ENCODE measurements at places on chromosomes 1 and 21.

DNA sequence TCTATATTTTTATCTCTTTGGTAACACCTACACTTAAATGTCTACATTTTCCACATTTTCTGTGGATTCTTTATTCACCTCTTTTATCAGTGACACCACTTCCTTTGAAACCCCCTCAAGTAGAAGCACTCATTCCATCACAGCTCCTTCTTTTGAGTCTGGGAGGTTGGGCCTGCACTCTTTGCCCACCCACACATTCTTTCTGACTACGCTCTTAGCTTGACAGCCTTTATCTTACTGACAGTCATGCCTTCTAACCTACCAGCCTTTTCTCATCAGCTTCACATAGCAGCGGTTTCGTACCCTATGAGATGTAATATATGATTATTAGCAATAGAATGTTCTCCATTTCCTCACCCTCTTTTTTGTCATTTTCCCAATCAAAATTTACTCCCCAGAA, 151.9 kb downstream of the TNFSF18 start:
- peak; percentile 51 for DNase-seq

DNA sequence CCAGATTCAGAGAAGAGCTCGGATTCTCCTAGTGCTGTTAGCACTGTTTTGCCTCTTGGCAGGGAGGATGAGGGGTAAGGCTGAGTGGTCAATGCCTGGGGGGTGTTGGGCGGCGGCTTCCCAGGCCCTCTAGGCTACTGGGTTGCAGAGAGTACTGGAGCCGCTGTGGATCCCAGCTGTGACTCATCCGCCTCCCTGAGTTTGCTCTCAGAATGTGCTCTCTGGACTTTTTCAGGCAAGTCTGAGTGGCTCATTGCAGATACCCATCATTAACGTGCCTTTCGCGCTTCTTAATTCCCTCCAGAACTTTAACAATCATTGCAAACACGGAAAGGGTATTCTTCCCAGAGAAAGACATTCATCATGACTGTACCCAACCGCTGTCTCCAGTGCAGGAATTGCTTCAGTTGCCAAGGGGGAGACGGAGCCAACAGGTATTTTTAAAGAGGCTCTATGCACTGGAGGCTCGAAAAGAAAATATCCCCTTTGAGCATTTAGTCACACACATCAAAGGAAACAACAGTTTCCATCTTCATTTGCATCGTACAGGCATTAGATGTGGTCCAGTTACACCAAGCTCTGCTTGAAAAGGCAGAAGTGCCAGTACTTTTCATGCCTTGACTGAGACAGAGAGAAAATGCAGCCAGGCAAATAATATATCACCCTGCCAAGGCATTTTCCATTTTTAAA, 14.4 kb upstream of the CAMTA1 start:
- peak; percentile 39 for DNase-seq

GRCh38 chr1:223531742-223532341, 133.7 kb downstream of the CAPN8 start:
- peak; percentile 41 for DNase-seq

GRCh38 chr1:21663248-21663950, 5.8 kb downstream of the RAP1GAP start:
- no peak for DNase-seq

- peak; percentile 30 for DNase-seq
Observed at GRCh38 chr1:33098371-33098770, 17.4 kb downstream of the AZIN2 start.

GRCh38 chr1:162993846-162994245, 75.3 kb upstream of the RGS4 start:
- DNase-seq: no peak

DNA sequence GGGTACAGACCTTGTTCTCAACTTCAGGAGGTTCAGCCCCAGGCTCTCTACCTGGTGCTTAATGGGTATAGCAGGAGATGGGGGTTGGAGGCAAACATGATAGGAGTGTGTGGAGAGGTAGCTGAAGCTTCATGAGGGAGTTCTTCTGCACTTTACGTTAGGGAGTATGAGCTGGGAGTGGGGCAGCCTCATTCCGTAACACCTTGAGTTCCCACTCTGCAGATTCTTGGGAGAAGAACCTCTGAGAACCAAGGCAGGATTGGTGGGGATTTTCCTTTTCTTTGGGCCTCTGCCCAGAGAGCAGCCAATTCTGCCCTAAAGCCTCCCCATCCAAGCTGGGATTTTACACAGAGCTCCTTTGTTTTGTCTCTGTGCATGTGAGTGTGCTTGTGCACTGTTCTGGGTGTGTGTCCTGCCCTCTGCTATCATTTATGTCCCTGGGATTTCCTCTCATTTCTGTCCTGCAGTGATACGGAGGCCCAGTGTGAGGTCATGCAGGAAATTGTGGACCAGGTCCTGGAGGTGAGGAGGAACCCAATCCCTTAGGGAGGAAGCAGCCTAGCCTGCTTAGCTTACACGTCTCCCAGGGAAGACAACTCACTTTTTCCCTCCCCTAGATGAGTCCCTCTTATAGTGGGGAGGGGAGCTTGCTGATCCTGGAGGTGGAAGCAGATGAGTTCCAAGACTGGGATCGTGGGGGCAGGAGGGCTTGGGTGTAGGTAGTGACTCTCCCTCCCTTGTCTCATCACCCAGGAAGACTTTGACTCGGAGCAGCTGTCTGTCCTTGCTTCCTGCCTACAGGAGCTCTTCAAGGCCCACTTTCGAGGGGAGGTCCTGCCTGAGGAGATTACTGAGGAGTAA, 11.6 kb upstream of the SLC27A3 start:
- peak; percentile 59 for DNase-seq

DNA sequence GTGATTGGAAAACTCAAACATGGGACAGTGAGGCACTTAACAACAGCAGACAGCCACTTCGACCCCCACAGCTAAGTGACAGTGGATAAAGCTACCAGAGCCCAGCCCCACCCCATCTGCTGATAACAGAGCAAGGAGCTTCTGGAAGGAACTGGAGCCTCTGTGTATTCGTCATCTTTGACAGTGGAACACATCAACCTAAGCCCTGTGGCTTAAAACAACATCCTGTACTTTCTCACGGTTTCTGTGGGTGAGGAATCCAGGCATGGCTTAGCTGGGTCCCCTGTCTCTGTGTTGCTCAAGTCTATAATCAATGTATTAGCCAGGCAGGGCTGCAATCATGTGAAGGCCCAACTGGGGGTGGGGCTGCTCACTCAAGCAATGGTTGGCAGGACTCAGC, 18.4 kb upstream of the SIPA1L2 start:
- DNase-seq: peak; percentile 34

GRCh38 chr1:23776217-23776616, 2.0 kb upstream of the PITHD1 start:
- DNase-seq: no peak

GRCh38 chr1:37124501-37124900, 90.2 kb upstream of the GRIK3 start:
- DNase-seq: no peak
